ENCODE measurements at places on chromosomes 16 and 17.

DNA sequence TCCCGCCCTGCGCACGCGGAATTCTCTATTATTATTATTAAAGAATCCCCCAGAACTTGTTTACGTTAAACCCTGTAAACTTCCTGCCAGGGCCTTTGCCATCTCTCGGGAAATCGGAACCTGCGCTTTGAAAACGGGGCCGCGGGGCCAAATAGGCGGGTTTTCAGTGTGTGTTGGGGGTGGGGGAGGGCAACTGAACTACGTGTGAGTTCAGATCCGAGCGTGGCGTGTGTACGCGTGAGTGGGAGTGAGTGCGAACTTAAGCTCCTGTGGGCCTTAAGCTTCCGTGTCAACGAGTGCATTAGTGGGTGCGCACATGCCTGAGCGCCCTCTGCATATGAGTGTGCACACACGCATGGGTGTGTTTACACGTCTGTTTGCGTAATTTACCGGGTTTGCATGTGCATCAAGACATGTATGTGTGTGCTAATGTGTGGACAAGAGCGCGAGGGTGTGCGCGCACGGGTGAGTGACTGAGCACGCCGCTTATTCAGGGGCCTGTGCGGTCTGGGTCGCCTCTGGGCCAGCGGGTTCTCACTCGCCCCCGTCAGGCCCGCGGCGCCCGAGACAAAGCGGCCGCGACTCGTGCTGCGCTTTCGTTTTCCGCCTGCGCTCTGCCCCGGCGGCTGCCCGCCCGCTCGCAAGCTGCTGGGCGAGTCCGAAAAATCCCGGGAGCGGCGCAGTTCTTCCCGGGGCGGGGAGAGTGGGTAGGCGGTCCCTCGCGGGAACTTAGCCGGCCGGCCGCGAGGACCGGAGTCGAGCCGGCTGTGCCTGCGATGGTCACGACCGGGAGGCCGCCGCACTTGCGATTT is 1.2 kb upstream of the FOXF1 start:
- no peak for DNase-seq

DNA sequence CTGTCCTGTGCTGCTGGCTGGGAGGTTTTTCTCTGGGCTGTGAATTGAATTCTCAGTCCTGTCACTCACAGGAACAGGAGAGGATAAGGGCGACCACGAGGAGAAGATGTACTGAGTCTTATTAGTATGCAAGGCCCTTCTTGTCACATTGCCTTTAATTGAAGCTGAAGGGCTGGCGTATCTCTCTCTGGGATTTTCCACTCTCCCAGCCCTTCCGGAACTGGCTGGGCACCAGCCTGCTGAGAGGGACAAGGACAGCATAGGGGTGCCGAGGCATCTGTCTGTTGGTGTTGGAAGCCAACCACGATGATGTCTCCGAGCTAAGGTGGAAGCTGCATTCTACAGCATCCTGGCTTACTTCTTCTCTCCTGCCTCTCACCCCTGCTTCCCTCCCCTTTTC is 33.2 kb downstream of the GPRC5B start:
- no peak for DNase-seq

DNA sequence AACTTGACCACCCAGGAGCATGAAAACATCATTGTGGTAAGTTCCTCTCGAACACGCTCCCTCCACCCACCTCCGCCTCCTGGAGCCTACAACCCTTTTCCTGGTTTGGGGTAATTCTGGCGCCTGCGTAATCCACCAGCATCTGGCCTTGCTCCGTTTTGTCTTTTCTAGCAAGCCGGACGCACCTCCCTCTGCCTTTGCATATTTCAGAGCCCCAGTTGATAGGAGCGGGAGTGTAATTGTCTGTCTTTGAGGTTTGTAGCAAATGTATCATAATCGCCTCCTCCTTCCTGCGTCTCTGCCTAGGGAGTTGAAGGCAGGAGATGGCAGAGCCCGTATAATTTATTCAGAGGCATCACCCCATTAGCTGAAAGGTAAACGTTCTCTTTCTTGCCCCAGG is 121.3 kb upstream of the PLCG2 start:
- DNase-seq: no peak

DNA sequence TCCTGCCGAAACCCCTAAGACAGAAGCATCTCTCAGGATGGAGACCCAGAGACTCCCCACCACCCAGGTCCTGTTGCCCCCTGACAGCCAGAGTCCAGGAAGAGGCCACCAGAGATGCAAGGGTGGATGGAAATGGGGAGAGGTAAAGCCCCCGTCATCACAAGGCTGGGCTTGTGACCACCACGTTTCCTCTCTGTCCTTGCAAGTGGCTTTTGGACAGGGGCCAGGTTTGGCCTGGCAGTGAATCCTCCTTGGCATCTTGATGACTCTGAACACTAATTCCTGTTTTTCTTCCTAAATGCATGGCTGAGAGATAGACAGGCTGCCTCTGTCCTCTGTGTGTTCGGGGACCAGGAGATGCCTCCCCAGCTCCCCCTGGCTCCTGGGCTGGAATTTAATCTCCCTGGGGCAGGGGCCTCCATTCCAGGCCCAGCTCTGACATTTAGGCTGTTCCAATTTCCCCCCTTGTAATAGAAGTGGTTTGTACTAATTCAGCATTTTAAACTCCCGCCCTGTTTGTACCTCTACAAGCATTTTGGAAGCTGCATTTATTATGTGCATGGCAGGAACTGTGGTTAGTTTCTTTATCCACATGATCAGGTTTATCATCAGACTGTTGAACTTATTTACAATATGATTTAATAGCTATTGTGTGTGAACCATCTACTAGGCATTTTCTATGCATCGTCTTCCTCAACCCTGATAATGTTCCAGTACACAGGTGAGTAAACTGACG is 116.1 kb upstream of the IRX6 start:
- no peak for DNase-seq

DNA sequence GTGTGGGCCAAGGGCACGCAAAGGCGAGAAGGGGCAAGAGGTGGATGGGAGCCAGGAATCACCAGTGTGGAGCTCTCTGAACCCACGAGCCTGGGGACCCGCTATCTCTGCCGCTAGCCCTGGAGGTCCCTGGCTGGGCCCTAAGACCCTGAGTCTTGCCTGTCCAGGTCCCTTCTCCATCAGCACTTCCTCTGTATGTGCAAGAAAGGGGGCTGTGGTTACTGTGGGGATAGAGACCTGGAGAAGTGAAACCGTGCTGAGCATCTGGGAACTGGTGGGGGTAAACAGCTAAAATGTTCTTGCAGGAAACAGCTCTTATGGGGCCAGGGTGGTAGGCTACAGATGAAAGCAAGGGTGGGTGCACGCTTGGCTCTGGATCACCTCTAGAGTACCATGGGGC is 3.1 kb downstream of the SPNS3 start:
- no peak for DNase-seq

- no peak for DNase-seq
These were observed 7.3 kb downstream of the SLC22A31 start for GRCh38 chr16:89192956-89193575.

GRCh38 chr17:53409588-53409987 is 413.1 kb upstream of the KIF2B start:
- DNase-seq: no peak

- no peak for DNase-seq
These were observed 74.7 kb upstream of the NKD1 start for GRCh38 chr16:50473356-50473945.

DNA sequence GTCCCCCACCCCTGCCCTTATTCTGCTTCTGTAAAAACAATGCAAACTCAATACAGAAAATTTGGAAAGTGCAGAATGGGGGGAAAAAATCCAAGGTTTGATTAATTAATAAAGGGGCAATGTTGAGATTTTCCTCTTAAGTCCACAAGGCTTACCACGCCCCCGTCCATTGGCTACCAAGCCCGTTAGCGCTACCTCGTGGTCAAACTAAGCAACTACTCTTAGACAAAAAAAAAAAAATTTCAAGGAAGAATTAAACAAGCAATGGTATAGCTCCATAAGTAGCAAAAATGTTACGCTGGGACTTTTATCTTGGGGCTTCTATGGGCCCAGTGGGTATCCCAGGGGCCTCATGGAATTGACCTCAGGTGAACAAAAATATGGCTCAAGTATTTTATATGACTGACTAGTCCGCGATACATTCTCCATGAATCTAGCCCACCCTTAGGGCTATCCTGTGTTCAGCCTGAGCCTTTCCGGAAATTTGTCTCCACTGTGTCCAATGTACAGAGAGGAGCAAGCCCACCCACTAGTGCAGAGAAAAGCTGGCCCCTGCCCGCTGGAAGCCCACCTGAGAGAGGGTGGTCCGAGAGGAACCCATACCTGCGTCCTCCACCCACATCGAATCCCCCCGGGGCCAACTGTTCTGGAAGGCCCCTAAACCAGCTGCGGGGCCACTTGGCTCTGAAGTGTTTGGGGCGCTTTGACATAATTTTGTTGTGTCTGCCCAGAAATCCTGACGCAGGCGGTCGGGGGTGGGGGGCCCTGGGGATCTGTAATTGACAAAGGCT is 19.1 kb upstream of the TEX2 start:
- no peak for DNase-seq

All from omental fat pad (tissue), 4 donors.